ENCODE measurements at places on chromosomes 16 and 17. TPM values are rescaled to one million over a fixed set of nuclear protein-coding genes. Genes with fewer than 3 reads are reported as not detected.

The FNDC8 gene
- 0.07 TPM for total RNA-seq

The DRC3 gene
- total RNA-seq = 2.2 TPM

The IRX5 gene
- total RNA-seq = 1.4 TPM

The SMG1 gene
- total RNA-seq = 20.0 TPM

The ATP2C2 gene
- total RNA-seq = 0.31 TPM

The ALOX12B gene
- 1.3 TPM for total RNA-seq

The SLC52A1 gene
- total RNA-seq = 0.54 TPM

The HSPB9 gene
- not detected for total RNA-seq

The TMEM235 gene
- not detected for total RNA-seq

The SPEM2 gene
- not detected for total RNA-seq

The OTOA gene
- 0.10 TPM for total RNA-seq
